ENCODE measurements at places on chromosomes 3 and 15. TPM values are rescaled to one million over a fixed set of nuclear protein-coding genes. Genes with fewer than 3 reads are reported as not detected.

DNA sequence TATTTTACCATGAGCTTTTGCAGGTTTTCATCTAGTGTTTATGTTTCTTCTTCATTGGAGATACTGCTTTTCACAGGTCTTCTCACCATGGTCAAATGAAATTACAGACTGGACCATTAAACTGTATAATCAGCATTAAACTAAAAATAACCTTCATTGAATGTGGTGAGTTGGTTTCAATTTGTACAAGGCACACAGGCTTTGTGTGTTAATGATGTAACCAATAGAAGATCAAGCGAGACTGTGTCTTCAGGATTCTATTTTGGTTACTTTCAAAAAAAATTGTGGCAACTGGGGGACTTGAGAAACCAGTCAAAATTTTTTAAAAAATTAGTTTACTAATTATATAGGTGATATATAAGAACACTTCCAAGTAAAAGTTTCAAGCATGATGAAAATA is 54.3 kb upstream of the GCSAM start:
- H3K36me3 ChIP-seq: no peaks in the 10 kb centered on the region
- H3K4me3 ChIP-seq: no peak overlapping the region
- no peak overlapping the region for H3K27ac ChIP-seq
- no peaks in the 10 kb centered on the region for H3K27me3 ChIP-seq
- H3K4me1 ChIP-seq: no peaks in the 10 kb centered on the region

DNA sequence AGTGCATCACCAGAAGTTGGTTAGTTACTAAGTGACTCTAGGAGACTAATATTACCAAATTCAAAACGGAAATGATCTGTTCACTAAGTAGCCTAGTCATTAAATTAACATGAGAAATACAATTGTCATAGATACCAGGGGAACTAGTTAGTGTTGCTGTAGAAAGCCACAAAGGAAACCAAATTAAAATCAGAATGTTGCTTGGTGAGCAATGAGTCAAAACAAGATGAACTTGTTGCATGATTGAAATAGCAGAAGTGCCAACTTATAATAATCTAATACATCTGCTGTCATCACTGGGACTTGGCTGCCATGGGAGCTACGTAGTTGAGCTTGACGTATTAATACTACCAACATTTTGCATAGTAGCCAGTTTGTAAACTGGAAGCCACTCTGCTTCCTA is 458.1 kb downstream of the DIPK2A start:
- no peak overlapping the region for H3K27ac ChIP-seq
- no peaks in the 10 kb centered on the region for H3K36me3 ChIP-seq
- no peaks in the 10 kb centered on the region for H3K4me1 ChIP-seq

Gene PLA2G4B
- total RNA-seq: 5.8 TPM

GRCh38 chr3:17995769-17996168 is 253.3 kb upstream of the TBC1D5 start:
- no peak overlapping the region for H3K27ac ChIP-seq
- DNase-seq: no peak
- H3K4me1 ChIP-seq: no peaks in the 10 kb centered on the region
- H3K27me3 ChIP-seq: no peaks in the 10 kb centered on the region
- no peak overlapping the region for H3K4me3 ChIP-seq
- no peaks in the 10 kb centered on the region for H3K36me3 ChIP-seq

DNA sequence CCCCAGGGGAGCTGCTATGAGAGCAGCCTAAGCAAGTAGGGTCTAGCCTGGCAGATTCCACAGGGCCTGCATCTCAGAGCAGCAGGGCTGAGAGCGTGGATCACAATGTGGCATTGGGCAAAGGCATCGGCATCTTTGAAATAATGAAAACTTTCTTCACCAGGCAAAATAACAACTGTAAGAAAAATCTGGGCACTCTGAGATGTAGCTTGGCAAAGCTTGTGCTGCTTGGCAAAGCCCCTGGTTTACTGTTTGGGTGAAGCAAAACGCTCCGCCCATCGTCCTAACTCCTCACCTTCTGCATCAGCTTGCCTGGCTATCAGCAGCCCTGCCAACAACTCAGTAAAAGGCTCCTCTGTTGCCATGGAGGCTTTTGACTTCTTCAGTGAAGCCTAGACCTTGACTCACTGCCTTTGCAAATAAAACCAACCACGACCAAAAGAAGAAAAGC is 212.8 kb upstream of the EIF1B start:
- no peaks in the 10 kb centered on the region for H3K4me1 ChIP-seq
- no peaks in the 10 kb centered on the region for H3K36me3 ChIP-seq
- no peak overlapping the region for H3K4me3 ChIP-seq
- H3K27ac ChIP-seq: no peak overlapping the region
- no peaks in the 10 kb centered on the region for H3K27me3 ChIP-seq

Gene SLITRK3
- 3.8 TPM for total RNA-seq

- H3K27me3 ChIP-seq: no peaks in the 10 kb centered on the region
- H3K4me1 ChIP-seq: no peaks in the 10 kb centered on the region
- no peak for DNase-seq
- H3K36me3 ChIP-seq: no peaks in the 10 kb centered on the region
Measured at GRCh38 chr3:173009410-173009809, 131.6 kb downstream of the SPATA16 start.

DNA sequence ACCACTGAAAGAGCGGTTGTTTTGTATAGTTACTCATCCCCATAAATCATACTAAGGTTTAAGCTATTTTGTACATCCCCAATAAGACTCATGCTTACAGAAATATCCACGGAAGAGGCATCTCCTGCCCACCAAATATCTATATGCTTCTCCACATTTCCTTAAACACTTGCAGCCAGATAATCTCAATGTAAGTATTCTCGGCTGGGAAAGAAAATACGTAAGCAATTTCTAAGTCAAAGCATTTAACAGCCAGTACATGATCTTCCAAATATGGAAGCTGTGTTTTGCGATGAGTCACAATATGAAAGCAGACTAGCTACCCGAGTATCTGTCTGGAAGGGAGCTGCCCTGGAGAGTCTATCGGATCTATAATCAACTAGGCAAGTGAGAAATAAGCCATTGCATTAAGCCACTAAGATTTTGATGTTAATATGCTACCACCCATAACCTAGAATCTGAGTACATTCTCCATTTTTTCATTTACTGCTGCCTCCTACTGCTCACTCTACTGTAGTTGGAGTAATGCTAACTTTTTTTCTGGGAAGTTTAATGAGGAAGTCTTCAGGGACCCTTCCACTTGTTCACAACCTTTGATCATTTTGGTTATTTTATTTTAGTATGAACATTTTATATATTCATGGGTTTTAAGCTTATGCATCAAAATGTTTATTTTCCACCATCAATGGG is 26.9 kb upstream of the ZMAT3 start:
- H3K4me3 ChIP-seq: peak overlapping the region; percentile 13
- H3K27me3 ChIP-seq: no peaks in the 10 kb centered on the region
- H3K36me3 ChIP-seq: no peaks in the 10 kb centered on the region
- DNase-seq: no peak
- H3K4me1 ChIP-seq: no peaks in the 10 kb centered on the region

- H3K27me3 ChIP-seq: no peaks in the 10 kb centered on the region
- DNase-seq: no peak
- no peaks in the 10 kb centered on the region for H3K4me1 ChIP-seq
- no peak overlapping the region for H3K27ac ChIP-seq
- no peaks in the 10 kb centered on the region for H3K36me3 ChIP-seq
Measured at GRCh38 chr15:100803171-100803440, 76.5 kb upstream of the ALDH1A3 start.

DNA sequence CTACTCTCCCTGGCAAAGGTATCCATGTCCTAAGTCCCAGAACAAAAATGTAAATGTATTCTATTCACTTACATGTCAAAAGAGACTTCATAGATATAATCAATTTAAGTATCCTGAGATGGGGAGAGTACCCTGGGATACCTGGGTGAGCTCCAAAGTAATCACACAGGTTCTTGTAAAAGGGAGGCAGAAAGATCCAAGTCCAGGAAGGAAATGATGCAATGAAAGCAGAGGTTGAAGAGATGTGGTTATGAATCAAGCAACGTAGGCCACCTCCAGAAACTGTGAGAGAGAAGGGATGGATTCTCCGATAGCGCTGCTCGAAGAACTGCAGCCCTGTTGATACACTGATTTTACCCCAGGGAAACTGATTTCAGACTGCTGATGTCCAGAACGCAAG is 93.9 kb upstream of the VGLL3 start:
- no peak overlapping the region for H3K4me3 ChIP-seq
- H3K4me1 ChIP-seq: no peaks in the 10 kb centered on the region
- no peaks in the 10 kb centered on the region for H3K36me3 ChIP-seq
- DNase-seq: no peak
- no peaks in the 10 kb centered on the region for H3K27me3 ChIP-seq

DNA sequence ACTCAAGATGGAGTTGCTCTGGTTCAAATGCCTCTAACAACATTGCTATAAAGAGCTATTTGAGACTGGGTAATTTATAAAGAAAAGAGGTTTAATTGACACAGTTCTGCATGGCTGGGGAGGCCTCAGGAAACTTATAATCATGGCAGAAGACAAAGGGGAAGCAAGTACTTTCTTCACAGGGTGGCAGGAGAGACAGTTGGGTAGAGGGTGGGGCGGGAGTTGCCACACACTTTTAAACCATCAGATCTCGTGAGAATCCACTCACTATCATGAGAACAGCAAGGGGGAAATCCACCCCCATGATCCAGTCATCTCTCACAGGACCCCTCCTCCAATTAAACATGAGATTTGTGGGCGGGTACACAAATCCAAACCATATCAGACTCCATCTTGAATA is 30.7 kb downstream of the MAP2K5 start:
- no peak for DNase-seq
- H3K27ac ChIP-seq: no peak overlapping the region
- no peaks in the 10 kb centered on the region for H3K4me1 ChIP-seq
- H3K4me3 ChIP-seq: no peak overlapping the region
- no peaks in the 10 kb centered on the region for H3K27me3 ChIP-seq
- H3K36me3 ChIP-seq: no peaks in the 10 kb centered on the region

GRCh38 chr3:24168977-24169376 is 223.9 kb downstream of the NR1D2 start:
- no peaks in the 10 kb centered on the region for H3K4me1 ChIP-seq
- DNase-seq: no peak
- H3K27me3 ChIP-seq: no peaks in the 10 kb centered on the region
- H3K27ac ChIP-seq: no peak overlapping the region

Gene ISLR
- 170 TPM for total RNA-seq

Gene PDIA3
- 217 TPM for total RNA-seq

GRCh38 chr15:84878504-84878903 is 6.0 kb upstream of the SLC28A1 start:
- H3K4me3 ChIP-seq: no peak overlapping the region
- H3K4me1 ChIP-seq: no peaks in the 10 kb centered on the region
- no peaks in the 10 kb centered on the region for H3K36me3 ChIP-seq
